ENCODE measurements at places on chromosomes 1 and 21.

DNA sequence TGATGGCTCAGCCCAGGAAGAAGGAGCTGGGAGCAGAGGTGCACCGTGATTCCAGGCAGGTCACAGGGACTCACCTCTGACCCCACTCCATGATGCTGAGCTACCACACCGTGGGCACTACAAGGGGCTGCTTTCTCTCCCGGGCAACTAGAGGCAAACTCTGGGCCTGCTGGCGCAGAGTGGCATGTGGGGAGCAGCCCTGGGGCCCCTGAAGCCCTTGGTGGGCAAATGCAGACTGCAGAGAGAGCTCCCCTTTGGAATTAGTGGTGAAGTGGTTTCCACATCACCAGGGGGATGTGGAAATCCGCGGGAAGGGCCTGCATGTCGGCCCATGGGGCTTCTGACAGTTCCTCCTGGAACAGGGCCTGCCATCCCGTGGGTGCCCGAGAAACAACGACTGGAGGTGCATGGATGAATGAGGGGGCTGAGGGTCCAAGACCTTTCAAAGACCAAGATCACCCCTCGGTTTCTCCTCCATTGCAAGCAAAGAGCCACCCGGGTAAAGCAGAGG, 11.8 kb upstream of the MMEL1 start:
- DNase-seq: no peak

DNA sequence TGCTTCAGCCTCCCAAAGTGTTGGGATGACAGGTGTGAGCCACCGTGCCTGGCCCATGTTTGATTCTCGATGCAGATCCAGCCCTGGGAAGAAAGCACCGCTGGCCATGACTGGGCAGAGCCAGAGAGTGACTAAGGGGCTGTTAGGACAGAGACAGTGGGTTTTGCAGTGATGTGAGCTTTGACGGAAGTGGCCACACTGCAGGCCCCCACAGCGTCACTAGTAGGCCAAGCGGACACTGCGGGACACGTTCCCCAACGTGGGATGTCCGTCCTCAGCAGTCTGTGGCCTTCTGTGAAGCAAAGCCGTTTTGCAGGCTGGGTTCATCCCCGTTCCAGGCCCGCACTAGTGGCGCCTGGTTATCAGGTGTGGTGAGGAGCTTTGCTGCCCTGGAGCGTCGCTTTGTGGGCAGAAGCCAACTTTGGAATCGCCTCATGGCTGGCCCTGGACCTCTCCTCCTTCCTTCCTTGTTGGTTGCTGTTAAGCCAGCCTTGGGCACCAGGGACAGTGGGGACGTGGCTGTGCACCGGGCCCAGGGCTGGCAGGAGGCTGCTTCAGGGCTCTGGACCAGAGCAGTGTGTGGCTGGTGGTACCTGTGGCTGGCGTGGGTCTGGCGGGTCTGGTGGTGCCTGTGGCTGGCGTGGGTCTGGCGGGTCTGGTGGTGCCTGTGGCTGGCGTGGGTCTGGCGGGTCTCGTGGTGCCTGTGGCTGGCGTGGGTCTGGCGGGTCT, 41.2 kb downstream of the SKI start:
- no peak for DNase-seq

DNA sequence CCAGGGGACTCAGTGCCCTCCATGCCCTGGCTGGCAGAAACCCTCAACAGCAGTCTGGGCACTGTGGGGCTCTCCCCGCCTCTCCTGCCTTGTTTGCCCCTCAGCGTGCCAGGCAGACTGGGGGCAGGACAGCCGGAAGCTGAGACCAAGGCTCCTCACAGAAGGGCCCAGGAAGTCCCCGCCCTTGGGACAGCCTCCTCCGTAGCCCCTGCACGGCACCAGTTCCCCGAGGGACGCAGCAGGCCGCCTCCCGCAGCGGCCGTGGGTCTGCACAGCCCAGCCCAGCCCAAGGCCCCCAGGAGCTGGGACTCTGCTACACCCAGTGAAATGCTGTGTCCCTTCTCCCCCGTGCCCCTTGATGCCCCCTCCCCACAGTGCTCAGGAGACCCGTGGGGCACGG, 2.8 kb upstream of the TAS1R3 start:
- DNase-seq: no peak

DNA sequence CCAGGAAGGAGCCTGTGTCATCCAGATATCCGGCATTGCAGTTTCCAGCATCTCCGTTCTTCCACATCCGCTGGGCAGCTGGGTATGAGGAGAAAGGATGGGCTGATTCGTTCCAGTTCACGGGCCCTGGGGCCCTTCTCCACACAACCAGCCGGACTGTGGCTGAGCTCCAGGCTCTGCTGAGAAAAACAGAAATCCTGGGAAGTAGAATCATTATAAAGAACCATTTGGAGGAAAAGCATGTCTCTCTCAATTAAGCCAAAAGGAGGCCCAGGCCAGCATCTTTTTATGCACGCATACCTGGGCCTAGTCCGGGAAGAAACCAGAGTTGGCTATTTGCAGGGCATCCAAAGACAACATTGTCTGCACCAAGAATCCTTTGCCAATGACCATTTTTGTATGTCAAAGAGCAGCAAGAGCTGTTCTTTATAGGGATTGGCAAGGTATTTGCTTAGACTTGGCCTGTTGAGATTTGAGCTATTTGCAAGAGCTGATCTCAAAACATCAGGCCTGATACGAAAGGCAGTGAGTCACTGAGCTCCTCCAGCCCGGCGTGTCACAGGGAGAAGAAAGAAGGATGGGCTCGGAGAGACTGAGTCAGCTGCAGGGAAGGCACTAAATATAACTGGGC, 84.9 kb upstream of the ARHGEF16 start:
- DNase-seq: no peak

- DNase-seq: no peak
Observed at GRCh38 chr1:911875-912739, 11.6 kb upstream of the SAMD11 start.

- peak; percentile 25 for DNase-seq
Observed at GRCh38 chr1:44318097-44319088, 36.7 kb downstream of the ERI3 start.

DNA sequence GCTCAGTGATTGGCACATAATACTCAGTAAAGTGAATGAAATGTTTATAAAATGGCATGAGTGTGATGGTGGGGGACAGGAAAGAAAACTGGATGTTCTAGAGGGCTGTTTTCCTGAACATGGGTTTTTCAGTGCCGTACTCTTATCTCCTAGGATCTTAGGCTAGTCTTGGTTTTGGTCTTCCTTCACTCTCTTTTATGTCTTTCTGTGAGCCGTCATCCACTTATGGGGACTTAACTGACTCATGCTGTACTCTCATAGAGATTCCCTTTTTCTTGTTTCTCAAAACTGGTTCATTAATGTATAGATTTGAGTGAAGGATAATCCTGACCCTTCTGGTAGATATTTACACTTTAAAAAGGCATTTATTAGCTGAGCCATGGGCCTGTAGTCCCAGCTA, 16.6 kb downstream of the AGO3 start:
- no peak for DNase-seq

DNA sequence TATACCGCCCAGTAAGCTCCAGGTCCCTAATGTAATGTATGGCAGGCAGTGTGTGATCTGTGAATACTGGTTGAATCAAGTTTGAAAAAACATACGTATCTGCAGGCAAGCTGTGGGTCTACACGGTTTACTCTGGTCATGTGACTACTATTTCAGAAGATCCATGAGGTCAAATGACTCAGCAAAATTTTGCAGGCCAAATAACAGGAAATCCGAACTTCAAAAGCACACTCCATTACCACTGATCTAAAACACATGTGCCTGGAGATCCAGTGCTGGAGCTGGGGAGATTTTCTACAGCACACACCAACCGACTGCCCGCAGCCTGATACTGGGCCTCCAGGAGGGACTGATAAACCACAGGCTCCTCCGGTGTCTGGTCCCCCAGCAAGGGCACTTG, 64.5 kb upstream of the SLC44A3 start:
- DNase-seq: no peak

GRCh38 chr1:218748071-218748470, 402.9 kb downstream of the TGFB2 start:
- no peak for DNase-seq

DNA sequence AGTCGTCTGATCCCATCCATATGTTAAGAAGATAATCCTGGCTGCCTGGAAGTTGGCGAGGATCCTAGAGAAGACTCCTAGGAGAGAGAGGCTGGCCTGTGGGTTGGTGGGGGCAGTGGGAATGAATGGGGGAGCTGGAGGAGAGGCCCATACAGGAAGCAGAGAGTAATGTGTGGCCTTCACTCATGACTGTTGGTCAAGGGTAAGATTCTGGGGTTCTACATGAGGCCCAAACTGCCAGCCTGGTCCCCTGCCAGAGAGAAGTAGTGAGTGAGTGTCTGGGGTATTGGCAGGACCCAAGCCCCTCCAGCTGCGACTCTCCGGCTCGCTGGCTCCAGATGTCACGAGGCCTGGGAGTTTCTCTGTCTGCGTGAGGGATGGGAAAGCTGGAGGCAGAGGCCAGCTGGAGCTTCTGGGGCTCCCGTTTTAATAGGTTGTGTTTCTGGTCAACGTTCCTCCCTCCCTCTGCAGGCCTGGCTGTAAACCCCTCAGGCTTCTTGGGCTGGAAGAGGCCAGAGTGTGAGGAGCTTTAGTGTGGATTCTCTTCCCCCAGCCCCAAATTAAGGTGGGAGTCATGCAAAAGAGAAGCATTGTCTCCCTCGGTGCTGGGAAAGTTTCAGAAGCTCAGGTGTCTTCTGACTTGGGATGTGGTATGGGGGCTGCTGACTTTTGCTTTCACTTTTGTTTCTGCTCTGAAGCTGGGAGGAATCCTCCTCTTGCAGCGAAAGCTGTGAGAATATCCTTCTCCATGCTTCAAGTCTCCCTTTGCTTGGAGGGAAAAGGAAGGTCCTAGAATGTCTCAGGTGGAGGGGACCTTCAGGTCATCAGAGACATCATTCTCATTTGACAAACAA, 2.6 kb downstream of the TMEM51 start:
- DNase-seq: no peak

DNA sequence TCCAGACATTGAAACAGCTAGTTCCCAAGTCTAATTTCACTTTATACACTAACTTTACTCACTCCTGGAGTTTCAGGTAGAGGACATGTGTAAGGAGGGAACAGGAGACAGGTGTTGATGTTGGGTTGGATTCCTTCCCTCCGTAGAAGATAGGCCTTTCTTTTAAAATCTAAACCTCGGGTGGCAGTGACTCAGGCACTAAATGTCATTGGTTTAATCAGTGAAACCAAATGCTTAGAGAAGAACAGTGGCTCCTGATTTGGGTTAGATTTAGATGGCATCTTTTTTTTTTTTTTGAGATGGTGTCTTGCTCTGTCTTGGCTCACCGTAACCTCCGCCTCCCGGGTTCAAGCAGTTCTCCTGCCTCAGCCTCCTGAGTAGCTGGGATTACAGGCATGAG, 7.2 kb downstream of the CAP1 start:
- DNase-seq: no peak

GRCh38 chr1:159826441-159827101, at the start of gene SLAMF8:
SLAMF8 (plus strand) TSS chr1:159826873; CDS start chr1:159826899, 26 bp downstream.
- peak; percentile 8 for DNase-seq

- DNase-seq: no peak
Observed at GRCh38 chr1:75469586-75470173, 141.2 kb downstream of the SLC44A5 start.

GRCh38 chr1:31848381-31848897, 32.6 kb upstream of the SPOCD1 start:
- DNase-seq: peak; percentile 57

DNA sequence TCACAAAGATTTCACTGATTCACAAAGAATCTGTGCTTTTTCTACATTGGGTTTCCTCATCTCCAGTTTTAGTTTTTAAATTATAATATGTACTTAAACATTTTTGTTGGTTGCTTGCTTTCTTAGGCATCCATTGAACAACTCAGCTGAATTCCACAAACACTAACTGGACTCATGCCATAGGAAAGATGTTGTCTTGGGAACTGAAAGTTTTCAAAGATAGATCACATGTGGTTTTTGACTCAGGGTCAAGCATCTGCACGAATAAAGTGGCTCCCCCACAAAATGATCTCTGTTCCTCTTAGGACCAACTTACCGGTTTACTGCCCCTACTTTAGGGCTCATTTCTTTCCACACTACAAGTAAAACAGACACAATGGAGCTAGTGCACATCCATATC, 3.1 kb upstream of the KRTAP21-1 start:
- DNase-seq: no peak

GRCh38 chr1:11787251-11787803, 18.4 kb downstream of the MTHFR start:
- no peak for DNase-seq

DNA sequence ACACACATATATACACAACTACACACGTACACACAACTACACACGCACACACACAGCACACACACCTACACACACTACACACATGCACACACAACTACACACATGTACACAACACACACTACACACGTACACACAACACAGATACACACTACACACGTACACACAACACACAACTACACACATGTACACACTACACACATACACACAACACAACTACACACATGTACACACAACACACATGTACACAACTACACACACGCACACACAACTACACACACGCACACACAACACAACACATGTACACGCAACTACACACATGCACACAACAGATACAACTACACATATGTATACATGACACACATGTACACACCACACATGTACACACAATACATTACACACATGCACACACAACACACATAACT, 318.1 kb downstream of the CAMTA1 start:
- DNase-seq: no peak

DNA sequence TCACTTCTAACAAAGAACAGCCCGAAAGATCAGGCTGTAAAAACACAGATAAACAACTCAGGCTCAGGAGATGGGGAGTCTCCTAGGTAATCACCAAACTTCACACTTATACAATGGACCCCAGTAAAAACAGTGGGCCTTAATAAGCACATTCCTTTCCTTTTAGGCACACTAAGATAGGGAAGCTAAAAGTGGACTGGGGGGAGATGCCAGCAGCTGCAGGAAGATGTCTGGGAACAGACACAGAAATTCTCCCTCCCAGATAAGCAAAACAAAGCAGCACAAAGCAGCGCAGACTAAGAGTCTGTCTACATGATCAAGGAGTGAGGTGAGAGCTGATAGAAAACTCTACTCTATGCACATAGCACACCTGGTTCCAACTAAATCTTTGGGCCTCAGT, 29.0 kb upstream of the CTBS start:
- DNase-seq: no peak

- DNase-seq: no peak
Observed at GRCh38 chr1:22932803-22933470, 39.7 kb downstream of the LACTBL1 start.

DNA sequence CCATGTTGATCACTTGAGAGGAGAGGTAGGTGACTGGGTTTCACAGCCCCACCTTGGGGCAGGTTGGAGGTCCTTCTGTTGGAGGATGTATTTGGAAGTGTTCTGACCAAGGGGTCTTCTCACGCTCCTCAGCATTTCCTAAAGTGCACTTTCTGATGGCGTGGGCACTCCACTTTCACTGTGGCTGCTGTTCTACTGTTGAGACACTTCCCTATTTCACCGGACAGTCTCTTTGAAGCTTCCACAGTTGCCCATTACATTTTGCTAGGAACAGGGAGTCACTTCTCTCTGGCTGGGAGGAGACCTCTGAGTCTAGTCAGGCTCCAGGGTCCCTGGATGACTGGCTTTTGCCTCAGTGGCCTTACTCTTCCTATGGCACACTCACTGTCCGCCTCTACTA, 180.0 kb upstream of the LMO4 start:
- DNase-seq: no peak

- no peak for DNase-seq
Observed at GRCh38 chr1:60727552-60727951, 354.8 kb upstream of the NFIA start.

GRCh38 chr1:227766015-227766634, 30.9 kb downstream of the SNAP47 start:
- DNase-seq: peak; percentile 44

- DNase-seq: no peak
Observed at GRCh38 chr1:54947540-54947939, 32.9 kb upstream of the TMEM61 start.

GRCh38 chr1:153647346-153647714, 11.2 kb upstream of the SNAPIN start:
- DNase-seq: no peak
